ENCODE measurements at places on chromosomes 6 and 20. TPM values are rescaled to one million over a fixed set of nuclear protein-coding genes. Genes with fewer than 3 reads are reported as not detected.

Gene PRND
- total RNA-seq: 0.30 TPM

Gene KHDRBS2
- total RNA-seq: not detected

Gene GSTA3
- total RNA-seq: not detected

Gene MICB
- total RNA-seq: 6.5 TPM

Gene OTOR
- total RNA-seq: not detected

Gene CGA
- not detected for total RNA-seq

Gene ITPA
- total RNA-seq: 16.6 TPM

Gene PRPH2
- 4.9 TPM for total RNA-seq

Gene HLA-DOB
- total RNA-seq: 0.18 TPM

Gene RUNX2
- total RNA-seq: 8.3 TPM
